ENCODE measurements at places on chromosomes 13 and 19.

DNA sequence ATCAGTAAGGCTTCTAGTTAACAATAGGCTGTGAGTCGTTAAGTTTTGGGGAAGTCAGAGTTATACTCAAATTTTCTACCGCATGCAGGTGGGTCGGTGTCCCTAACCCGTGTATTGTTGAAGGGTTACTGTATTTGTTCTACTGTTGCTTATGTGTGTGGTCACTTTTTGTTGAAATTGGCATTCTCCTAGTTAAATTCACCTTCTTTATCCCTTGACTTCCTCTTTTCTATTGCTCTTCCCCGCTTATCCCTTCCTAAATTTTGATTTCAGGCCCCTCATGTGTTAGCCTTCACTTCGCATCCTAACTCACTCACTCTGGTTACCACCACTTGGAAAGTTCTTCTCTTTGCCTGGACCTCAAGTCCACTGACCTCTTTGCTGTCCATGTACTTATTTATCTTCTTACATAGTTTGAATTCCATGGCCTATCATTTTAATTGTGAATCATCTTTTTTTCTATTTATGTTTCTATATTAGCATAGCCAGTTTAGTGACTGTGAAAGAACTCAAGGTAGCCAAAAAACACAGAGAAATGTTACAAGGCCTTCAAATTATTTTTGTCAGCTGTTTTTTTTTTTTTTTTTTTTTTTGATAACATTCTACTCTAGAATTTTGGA, 52.9 kb downstream of the NDFIP2 start:
- no peak for DNase-seq

DNA sequence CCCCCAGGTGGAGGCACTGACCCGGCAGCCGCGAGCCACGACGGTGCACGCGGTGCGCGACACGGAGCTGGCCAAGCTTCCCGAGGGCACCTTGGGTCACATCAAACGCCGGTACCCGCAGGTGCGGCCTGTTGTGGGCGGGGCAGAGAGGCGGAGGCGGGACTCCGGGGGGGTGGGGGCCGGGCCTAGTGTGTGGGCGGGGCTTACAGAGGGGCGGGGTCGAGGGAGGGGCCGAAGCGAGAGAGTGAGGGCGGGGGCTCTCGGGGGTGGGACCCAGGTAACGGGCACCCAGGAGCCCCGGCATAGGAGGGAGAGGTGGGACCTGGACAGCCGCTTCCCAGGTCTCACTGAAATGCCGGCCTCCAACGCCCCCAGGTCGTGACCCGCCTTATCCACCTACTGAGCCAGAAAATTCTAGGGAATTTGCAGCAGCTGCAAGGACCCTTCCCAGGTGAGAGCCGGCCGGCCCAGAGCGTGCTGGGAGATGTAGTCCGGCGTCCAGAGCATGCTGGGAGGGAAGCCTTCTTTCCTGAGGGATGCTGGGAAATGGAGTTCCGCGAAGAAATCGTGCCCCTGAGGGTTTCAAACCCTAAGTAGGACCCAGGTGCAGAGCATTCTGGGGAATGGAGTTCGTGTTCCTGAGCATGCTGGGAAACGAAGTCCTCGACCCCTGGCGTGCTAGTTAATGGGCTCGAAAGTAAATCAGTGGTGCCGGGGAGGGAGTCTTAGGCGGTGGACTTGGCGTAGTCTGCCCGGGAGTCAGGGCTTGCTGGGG, 15.7 kb downstream of the PNPLA6 start:
- peak; percentile 7 for DNase-seq

GRCh38 chr19:28426730-28427225, 786.2 kb downstream of the UQCRFS1 start:
- DNase-seq, result no peak

GRCh38 chr13:59364641-59365085, 799.1 kb downstream of the DIAPH3 start:
- DNase-seq, result no peak

DNA sequence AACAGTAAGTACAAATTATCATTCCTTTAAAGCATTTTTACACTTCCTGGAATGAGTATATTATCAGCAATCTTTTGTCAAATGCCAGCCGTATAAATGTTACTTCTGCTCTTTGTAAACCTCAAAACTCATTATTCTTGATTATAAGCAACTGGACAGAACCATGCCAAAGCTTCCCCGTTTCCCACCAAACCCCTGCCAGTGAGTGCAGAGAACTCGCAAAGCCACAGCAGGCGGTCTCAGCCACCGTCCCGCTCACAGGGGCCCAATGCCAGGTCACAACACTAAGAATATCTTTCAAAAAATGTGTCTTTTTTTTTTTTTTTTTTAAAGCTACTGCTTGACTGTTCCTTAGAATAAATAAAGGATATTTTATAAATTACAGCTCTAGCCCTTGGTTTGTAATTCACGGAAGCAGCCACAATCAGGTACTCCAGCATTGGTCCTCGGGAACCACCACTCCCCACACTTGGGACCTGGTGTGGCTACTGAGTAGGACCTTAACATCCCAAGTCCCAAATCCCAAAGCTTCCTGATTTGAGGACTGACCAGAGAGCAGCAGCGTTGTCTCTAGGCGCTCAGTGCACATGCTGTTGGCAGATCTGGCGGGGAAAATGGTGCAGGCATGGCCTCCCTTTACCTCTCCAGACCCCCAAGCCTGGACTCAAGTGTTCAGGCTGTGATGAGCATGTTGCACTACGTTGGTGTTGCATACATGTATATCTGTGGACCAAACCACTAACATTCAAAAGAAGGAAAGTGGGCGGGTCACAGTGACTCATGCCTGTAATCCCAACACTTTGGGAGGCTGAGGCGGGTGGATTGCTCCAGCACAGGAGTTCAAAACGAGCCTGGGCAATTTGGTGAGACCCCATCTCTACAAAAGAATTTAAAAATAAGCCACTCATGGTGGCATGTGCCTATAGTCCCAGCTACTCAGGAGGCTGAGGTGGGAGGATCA, 19.0 kb downstream of the KCTD15 start:
- DNase-seq, result peak; percentile 35

GRCh38 chr19:23528376-23528775, 133.1 kb upstream of the ZNF91 start:
- no peak for DNase-seq

DNA sequence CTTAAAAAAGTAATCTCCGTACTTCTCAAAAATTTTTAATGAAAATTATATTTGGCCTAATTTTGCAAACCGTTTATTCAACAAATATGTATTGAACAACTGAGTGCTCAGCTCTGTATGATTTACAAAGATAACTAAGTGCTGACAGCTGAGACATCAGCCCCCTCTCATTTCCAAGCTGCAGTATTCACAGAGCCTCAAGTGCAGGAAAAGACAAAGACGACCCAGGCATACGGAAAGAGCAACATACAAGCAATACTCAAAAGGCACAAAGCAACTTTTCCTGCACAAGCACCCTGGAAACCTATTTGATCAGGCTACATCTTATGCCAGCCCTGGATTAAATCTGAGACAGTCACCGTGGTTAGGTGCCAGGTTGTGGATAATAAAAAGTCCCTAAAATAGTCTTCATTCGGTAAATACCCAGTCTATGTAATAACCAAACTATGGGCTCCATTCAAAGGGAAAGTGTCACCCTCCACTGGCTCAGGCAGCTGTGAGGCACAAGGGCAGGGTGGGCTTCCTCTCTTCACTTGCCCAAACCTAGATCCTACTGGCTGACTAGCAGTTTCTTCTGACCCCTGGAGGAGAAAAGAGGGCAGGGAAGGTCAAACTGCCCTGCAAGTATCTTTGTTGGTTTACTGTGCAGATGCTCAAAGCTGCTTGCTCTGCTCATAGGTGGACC, 65.5 kb downstream of the TBC1D4 start:
- DNase-seq, result no peak
